NB4 (cell line): ENCODE measurements at places on chromosomes 3 and 15.

GRCh38 chr15:51499379-51499976 is 123.1 kb downstream of the DMXL2 start:
- DNase-seq = peak; percentile 45

GRCh38 chr3:65112751-65113300 is 425.0 kb upstream of the ADAMTS9 start:
- no peak for DNase-seq

DNA sequence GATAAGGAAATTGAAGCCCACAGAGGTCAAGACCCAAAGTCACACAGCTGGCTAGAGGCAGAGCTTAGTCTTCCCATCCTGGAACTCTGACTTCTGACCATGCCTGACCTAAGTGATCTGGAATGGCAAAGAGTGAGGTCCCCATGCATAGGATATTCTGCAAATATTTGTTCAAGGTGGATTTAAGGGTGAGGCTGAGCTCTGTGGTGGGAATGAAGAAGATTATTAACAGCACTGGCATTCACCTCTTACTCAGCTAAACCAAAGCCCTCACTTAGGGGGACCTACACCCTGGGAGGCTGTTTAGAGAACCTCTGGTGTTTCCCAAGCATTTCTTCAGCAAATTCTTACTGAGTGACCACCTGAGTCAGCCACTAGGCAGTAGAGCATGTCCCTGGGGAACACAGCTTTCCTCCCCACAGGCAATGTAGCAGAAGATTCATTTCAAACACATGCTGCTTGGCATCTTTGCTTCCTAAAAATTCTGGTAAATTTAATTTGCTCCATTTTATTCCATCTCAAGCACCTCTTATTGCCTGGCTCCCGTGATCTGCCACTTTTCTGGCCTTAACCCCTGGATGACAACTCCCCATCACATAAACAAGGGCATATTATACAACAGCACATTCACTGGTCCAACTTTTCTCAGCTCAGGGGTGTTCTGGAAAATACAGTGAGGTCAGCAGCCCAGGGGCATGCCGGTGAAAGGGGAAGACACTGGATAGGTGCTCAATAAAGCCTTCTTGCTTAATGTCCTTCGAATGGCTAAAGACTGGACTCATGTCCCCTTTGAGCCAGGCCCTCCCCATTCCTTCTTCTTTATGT is 176.0 kb downstream of the ABHD5 start:
- DNase-seq = no peak

GRCh38 chr3:154540950-154541604 is 111.1 kb upstream of the GPR149 start:
- DNase-seq = no peak

GRCh38 chr3:14789640-14790285 is 29.0 kb upstream of the FGD5 start:
- DNase-seq = no peak

- no peak for DNase-seq
Observed at GRCh38 chr3:181729341-181729869, 17.7 kb downstream of the SOX2 start.

DNA sequence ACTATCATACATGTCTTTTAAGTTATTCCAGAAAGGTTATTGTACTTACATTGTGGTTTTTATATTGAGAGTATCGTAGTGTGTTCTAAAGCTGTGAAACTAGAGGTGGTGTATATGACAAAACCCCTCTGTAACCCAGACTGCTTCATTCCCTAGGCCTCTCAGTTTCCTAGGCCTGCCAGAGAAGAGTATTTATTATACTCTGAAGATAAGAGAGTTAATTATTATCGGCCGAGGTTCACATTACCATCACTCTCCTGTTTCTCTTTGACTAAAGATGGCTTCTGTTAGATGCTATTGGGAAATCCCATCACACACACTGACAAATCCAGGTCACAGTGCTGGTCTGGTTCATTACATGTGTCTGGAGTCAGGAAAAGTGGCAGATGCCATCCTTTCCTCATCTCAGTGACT is 20.5 kb downstream of the EXOSC7 start:
- DNase-seq = no peak

DNA sequence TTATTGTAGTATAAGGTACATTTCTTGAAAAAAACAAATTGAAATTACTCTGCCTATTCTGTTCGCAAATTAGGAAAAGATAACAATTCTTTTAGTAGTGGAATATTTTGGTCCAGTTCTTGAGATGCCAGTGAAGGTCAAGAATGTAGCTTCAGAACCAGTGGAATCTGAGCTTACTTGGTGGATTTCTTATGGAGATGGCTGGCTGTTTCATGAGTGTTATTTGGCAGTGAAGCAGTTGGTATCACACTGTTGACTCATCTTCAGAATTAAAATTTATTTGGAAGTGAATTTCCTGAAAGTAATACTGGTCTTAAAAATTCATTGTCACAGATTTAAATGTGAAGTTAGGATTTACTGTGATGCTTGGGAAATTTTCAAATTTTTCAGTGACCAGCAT is 19.1 kb downstream of the RNF13 start:
- no peak for DNase-seq

GRCh38 chr3:131067983-131068382 is 41.3 kb downstream of the NEK11 start:
- no peak for DNase-seq

DNA sequence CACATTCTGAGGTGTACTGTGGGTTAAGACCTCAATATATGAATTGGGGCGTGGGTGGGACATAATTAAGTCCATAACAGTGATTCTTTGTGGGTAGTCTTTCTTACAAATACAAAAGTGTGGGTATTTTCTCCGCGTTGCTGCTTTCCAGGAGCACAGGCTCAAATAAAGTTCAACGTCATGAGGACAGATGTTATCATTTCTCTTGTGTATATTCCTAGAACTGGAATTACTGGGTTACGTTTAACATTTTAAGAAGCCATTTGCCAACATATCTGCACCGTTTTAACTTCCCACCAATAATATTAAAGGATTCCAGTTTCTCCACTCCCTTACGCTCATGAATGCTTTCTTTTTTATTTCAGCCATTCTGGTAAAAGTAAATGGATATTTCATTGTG is 39.6 kb downstream of the ZNF860 start:
- no peak for DNase-seq

DNA sequence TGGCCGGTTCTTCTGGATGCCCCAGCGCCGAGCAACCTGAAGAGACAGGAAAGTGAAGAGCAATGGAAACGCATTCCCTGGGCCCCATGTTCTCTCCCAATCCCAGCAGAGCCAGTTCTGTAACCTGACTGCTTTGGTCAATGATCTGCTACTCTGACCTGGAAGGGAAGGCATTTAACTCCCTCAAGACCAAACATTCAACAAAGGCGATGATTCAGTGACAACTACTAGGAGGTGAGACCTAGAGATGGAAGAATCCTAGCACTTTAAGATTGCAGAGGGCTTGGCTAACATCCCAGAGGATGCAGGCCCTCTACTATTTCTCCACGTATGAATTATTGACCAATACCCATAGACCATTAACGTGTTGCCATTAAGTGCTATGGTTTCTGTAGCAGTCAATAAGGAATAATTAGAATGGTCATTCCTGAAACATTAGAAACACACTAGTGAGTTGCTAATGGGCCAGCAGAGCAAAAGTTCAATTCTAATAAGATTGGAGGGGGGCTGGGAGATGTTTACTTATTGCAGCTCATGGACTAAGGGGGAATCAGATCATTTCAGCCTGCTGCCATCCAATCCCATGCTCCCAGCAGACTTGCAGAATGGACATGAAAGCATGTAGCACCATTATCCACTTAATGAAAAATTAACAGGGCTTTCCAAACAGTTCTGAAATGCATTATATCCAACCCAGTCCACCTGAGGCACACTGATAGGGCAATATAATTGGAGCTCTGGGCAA is 56.6 kb downstream of the ETV5 start:
- DNase-seq = no peak

GRCh38 chr3:44186111-44186672 is 55.5 kb upstream of the TOPAZ1 start:
- no peak for DNase-seq

DNA sequence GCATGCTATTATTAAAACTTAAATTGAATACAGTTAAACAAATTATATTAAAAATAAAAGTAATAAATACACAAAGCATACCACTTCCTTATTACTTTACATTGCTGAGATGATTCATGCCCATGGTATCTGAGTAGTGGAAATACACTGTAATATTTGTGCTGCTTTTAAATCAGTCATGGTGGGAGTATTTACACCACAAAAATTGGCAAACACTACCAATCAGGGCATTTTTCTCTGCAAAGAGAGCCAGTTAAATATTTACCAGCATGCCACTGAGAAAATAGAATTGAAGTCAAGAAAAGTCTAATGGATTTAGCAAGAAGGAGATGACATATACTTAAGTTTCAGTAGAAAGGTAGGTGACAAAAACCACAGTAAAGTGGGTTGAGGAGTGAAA is 19.6 kb downstream of the PPARG start:
- peak; percentile 36 for DNase-seq

DNA sequence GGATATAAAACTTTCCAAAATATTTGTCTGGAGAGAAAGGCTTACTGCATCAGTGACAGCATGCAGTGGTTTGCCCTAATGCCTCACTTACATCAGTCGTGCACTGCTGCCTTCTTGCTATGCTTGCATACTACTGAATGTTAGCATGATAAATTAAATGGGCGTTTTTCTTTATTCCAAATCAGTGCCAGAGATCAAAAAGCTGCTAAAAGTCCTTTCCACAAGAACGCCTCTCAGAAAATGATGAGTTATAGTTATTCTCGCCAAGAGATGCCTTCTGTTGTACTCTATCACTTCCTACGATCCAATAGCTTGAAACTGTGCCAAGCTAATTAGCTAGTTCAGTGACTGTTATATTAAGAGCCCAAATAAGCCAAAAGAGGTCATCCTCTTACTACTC is 345.8 kb upstream of the ROBO2 start:
- DNase-seq = no peak

- peak; percentile 38 for DNase-seq
Observed at GRCh38 chr3:197309528-197310361, 11.3 kb upstream of the DLG1 start.

DNA sequence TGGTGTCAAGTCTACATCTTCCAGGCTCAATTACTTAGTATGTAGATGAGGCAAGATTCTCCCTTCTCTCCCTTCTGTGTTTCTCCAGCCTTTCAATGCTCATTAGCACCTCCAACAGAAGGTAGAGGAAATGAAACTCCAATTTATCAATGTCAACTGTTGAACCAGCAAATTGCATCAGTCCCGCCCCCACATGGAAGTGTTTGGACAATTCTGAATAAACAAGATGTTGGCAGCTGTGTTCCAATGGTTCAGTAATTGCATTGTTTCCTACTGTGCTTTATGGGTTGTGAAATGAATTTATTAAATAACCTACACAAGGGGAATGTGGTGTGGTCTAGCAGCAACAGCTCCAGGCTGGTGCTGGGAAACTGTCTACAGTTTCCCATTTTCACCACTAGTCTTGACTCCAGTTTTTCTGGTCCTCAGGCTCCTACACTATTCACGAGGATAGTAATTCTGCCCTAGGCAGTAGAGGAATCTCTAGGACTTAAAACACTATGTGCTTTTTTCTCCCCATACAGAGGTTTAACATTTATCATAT is 91.9 kb downstream of the MB21D2 start:
- DNase-seq = peak; percentile 42

- DNase-seq = no peak
Observed at GRCh38 chr15:42145546-42146455, 10.6 kb downstream of the PLA2G4F start.

- DNase-seq = no peak
Observed at GRCh38 chr3:2992534-2992933, 117.6 kb downstream of the IL5RA start.

DNA sequence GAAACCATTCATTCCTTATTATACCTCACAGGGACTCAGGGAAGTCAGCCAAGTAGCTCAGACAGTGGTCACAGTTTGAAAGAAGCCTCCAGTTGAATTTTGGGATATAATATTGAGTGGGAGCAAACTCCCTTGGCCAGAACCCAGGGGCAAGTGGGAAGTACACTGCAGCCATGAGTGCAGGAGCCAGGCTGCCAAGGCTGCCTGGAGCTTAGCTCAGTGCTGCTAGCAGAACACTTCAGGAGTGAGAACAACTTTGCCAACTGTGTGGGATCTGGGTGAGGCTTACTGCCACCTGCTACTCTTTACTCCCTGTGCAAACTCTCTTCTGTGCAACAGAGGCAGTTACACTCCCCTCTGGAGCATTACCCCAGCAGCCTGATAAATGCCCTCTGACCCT is 4.6 kb downstream of the OR5K3 start:
- DNase-seq = no peak

DNA sequence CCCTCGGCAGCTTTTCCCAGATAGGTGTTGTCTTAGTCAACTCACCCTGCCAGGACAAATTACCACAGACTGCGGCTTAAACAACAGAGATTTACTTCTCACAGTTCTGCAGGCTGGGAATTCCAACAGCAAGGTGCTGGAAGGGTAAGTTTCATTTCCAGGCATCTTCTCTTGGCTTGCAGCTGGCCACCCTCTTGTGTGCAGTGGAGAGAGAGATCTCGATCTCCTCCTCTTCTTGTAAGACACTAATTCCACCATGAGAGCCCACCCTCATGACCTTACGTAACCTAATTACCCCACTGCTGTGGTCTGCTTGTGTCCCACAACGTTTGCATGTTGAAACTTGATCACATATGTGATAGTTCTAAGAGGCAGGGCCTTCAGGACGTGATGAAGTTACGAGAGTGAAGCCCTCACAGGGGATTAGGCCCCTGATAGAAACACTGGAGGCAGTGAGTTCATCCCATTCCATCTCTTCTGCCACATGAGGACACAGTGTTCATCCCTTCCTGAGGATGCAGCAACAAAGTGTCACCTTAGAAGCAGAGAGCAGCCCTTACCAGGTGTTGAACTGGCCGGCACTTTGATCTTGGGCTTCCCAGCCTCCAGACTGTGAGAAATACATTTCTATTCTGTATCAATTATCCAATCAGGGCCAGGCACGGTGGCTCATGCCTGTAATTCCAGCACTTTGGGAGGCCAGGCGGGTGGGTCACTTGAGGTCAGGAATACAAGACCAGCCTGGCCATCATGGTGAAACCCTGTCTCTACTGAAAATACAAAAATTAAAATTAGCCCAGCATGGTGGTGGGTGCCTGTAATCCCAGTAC is 247.7 kb downstream of the PLCL2 start:
- peak; percentile 8 for DNase-seq

GRCh38 chr15:85492406-85492805 is 112.0 kb downstream of the AKAP13 start:
- no peak for DNase-seq

DNA sequence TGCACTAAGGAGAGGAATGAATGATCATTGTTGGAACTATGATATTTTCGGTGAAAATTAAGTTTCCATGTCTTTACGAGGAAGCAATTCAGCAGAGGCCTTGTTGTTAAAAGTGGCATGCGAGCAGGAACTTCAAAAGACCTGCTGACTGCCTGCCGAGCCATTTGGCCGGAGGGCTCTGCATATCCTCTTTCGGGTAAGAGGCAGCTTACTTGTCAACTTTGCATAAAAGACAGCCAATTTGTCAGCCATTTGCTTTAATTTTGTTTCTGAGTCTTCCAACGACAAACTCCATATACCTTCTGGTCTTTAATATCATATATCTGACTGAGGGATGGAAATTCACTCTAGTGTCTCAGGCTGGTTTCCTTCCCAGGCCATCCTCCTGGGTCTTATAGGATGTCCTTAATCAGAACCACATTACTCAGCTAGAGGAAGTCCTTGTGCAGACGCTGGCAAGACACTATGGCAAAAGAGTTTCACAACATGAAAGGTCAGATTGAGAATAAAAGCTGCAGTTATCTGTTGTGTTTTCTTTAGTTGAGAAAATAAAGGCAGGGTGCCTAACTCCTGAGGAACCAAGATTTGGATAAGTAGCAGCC is 128.7 kb upstream of the WNT5A start:
- no peak for DNase-seq
